ENCODE measurements at places on chromosomes 2 and 18.
A peak's percentile ranks its signal among the peaks of the same experiment; 100 is the strongest.

DNA sequence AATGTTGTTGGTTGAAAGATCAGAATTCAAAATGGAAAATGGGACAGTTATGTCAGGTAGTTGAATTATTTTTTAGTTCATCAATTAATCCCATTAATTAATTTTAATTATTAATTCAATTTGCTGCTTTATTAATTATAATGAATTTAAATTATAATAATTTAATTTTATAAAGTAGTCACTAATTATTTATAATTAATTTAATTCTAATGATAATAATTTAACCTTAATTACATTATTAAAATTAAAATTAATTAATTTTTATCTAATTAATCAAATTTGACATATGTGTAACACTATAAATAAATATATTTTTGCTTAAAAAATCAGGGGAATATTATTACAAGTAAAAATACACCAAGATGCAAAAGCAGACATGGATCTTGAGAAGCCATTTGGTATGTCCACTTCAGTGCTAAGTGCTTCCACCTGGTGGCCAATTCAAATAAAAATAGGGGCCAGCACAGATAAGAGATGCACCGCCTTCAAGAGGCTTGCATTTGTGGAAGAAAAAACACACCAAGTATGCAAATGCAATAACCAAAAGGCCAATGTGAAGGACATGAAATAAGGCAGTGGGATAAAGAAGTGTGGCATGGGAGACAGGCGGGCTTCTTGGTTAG is 73.2 kb downstream of the MBP start:
- no peak for DNase-seq

- DNase-seq, result no peak
Measured at GRCh38 chr2:11337909-11338308, 6.5 kb downstream of the ROCK2 start.

- no peak for DNase-seq
Measured at GRCh38 chr2:144944546-144945220, 424.8 kb upstream of the ZEB2 start.

DNA sequence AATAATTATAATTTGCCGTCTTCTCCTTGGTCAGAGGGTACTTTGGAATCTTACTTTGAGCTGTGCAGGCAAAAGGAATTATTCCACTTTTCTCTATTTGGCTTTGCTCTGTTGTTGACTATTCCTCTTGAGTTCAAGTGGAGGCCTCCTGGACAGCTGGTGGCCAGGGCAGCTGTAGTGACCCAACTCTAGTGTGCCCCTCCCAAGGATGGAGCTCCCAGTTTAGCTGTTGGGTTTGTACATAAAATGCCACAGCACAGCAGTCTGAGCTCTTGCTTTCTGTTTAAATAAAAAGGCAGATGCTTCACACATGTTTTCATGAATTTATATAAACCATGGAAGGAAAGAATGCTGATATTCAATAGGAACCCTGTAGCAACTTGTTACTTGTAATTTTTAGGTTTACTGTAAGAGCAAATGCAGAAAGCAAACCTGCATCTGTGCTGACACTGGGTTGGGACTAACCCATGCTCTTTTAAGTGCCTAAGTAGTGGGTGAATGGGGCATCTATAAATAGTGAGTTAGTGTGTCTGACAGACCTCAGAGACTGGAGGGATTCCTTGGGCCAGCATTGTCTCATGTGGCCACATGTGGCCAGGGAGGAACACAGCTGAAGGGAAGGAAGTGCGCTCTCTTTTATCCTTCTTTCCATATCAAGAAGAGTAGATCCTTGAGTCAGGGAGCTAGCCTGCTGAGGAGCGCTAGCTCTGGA is 121.8 kb downstream of the FHOD3 start:
- no peak for DNase-seq

- peak; percentile 18 for DNase-seq
Measured at GRCh38 chr2:95728878-95729596, 137.2 kb downstream of the TRIM43 start.

- DNase-seq, result no peak
Measured at GRCh38 chr2:115190459-115190858, 748.0 kb downstream of the DPP10 start.

- DNase-seq, result no peak
Measured at GRCh38 chr18:12820506-12820905, 63.5 kb downstream of the PTPN2 start.

DNA sequence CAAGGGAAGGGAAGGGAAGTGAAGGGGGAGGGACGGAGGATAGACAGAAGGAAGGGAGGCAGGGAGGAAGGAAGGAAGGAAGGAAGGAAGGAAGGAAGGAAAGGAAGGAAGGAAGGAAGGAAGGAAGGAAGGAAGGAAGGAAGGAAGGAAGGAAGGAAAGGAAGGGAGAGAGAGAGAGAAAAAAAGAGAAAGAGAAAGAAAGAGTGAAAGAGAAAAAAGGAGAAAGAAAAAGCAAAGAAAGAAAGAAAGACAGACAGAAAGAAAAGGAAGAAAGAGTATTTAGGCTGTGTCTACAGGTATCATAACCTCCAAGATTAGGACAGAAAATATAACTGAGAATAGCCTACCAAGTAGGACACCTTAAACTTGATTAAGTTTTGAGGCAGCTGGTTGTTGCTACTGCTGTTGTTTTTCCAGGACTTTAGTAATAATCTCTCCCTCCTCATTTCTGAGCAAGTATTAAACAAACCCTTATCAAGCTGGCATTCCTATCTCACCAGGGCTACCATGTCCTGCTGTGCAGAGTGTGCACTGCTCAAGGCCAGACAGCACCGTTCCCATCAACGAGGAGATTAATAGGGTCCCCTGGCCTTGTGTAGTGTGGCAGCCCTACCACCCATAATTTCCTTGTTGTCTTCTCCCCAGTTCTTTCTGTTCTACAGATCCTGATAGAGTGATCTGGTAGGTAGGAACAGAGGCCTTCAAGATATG is 90.5 kb upstream of the FHL2 start:
- DNase-seq, result no peak

GRCh38 chr18:53649621-53650020 is 574.8 kb downstream of the MBD2 start:
- DNase-seq, result no peak

DNA sequence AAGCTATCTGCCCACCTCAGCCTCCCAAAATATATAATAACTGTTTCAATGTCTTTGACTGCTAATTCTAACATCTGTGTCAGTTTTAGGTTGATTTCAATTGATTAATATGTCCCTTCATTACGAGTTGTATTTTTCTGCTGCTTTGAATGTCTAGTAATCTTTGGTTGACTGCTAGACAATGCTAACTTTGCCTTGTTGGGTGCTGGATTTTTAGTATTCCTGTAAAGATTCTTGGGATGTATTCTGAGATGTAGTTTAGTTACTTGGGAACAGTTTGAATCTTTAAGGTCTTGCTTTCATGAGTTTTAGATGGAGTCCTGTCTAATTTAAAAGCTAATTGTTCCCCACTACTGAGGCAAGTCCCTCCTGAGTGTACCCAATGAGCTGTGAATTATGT is 114.4 kb downstream of the TFCP2L1 start:
- no peak for DNase-seq

DNA sequence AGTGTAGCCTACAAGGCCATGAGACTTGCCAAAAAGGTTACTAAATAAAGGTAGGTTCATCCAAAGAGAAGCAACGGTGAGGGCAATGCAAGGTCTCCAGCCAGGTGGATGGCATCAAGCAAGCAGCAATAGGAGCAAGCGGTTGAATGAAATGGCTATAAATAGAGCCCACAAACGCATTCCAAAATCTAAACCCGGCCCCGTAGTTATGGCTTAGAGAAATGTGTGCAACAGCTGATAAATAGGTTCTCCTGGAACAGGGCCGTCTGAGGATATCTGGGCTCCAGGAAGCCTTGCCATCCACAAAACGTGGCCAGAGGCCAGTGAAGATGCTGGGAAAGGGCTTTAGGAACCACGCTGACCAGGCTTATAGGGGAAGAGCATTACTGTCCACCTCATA is 146.1 kb upstream of the PID1 start:
- DNase-seq, result no peak

DNA sequence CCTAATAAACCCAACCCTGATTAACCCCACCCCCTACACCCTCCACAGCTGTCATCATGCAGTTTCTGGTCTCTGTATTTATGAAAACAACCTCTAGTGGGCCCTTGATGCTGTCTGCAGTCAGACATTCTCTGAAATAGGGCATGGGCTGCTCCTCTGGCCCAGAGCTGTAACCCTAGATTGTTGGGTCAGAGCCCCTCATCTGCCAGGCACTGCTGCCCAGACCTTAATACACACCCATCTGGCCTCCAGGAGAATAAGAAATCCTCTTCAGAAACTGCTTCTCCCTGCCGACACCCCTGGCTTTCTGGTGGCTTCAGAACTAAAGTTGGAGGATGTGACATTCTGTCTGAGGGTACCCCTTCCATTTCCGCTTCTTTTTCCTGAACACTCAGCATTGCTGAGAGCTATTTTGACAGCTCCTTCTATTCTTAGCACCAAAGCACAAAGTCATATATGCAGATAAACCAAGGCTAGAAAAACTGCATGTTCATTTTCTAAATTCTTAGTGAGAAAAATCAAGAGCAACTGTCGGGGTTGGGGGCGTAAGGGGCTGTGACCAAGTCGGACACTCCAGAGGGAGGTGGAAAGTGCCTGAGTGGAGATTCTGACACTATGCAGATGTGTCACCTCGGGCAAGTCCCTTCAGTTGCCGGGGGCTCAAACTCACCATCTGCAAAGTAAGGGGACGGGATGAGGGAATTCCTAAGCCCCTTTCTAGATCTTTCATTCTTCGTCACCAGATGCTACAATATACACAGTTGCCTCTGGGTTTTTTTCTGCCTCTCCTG is 28.7 kb downstream of the SRSF7 start:
- DNase-seq, result no peak

DNA sequence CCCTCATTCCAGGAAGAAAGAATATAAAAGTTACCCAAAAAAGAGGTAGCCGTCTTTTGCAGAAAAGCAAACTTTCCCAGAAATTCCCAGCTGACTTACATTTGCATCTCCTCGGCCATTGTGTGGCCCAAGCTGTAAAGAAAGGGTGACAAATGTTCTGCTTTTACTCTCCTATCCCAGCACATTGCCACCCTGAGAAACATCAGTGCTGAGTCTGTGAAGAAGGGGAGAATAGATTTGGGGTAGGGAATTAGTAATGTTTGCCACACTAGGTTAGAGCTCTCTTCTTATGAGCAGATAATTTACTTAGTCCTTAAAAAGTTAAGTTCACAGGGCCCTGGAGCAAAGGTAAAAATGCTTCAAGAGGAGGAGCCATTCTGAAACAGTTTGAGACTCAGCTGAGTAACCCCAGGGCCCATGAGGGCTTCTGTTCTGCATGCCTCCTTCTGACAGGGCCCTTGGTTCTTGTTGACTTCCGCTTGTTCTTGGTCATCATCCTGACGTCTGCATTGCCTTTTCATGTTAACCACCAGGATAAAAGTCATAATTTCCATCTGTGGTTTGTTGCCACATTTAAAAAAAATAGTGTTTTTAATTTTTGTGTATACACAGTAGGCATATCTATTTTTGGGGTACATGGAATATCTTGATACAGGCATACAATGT is 550.7 kb downstream of the RNF144A start:
- DNase-seq, result no peak

- no peak for DNase-seq
Measured at GRCh38 chr18:13613591-13614501, 112.5 kb downstream of the FAM210A start.

DNA sequence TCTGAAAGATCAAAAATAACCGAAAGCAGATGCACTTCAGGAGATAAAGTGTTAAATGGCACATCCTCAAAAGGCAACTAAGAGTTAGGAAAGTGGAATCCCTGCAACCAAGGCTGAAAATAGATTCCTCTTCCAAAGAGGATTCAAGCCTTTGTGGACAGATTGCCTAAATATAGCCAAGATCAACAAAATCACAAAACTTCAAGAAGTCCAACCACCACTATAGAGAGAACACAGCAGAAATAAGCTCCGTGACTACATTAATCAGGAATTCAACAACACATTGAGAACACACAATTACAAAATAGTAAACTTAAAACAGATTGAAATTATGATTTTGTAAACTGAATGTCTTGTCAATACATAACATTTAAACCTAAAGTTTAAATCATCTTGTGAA is 165.7 kb downstream of the LNPK start:
- DNase-seq, result no peak

GRCh38 chr2:43129676-43130547 is 96.5 kb downstream of the ZFP36L2 start:
- DNase-seq, result no peak

DNA sequence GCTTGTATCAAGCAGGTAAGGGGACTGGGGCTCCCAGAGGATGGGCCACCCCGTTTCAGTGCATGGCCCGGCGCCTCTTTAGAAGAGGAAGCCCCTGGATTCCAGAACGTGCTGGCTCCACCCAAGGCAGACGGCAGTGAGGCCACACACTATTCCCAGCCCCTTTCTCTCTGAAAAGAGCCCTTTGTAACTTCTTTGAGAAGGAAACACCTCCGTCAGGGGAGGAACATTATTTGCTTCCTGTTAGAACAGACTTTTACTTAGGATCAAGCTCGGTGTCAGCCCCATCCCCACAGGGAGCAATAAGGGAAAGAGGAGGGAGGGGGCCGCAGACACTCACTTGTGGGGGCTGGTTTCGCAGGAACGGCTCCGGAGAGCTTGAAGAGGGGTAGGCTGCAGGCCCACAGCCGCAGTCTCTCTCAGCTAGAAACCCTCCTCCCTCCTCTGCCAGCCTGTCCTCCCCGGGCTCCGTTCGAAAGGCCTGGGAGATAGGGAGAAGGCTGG is 49.6 kb upstream of the RMDN2 start:
- no peak for DNase-seq

- DNase-seq, result no peak
Measured at GRCh38 chr2:235954281-235954680, 213.9 kb downstream of the GBX2 start.

DNA sequence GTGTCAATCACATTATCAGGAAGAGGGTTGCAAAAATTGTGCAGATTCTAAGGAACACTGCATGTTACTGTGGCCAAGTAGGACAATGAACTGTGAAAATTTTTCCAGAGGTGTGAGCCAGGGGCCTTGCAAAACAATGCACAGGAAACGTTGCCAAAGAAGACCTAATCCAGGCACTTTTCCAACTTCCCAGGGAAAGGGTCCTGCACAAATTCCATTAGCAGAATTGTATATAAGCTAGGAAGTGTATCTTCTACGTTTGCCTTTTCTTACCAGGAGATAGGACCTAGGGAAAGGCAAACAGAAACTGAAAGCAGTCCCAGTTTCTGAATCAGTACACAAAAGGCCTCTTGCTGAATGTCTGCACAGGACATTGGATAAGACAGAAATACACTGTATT is 1888.3 kb upstream of the CELF4 start:
- no peak for DNase-seq

GRCh38 chr2:10947005-10947440 is 35.3 kb downstream of the KCNF1 start:
- DNase-seq, result no peak

All from stimulated activated naive CD4-positive, alpha-beta T cell (primary cell).